GF-D8 (cell line): ENCODE measurements at places on chromosomes 1 and 21.
A peak's percentile ranks its signal among the peaks of the same experiment; 100 is the strongest.

GRCh38 chr1:22507587-22507986 lies 55.7 kb upstream of the EPHA8 start:
- DNase-seq, result no peak

DNA sequence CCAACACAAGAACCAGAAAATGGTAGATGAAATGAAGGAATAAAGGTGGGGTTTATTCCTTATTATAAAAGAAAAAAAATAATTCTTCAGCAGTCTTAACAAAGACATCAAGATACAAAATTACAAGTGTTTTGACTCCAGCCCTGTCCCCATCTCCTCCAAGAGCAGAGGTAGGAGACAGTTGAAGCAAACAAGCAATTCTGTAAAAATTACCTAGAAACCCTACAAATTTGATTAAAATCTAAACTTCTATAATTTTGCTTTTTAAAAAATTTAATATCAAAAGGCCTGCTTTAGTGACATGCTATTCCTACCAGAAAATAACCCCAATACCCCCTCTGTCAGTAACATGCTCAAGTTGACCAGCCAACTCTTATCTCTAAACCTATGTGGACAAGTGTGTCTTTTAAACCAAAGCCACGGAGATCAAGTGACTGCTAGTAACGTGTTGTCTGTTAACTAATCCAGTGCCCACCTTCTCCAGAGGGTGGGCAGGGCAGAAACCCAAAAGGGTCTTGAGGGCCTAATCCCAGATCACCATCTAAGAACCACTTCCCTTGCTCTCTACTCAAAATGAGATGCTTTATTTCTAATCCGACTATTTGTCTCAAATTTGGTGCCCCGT lies 8.4 kb downstream of the GLUL start:
- no peak for DNase-seq

- DNase-seq, result no peak
These were observed 16.4 kb downstream of the CD2 start for GRCh38 chr1:116770625-116771024.

DNA sequence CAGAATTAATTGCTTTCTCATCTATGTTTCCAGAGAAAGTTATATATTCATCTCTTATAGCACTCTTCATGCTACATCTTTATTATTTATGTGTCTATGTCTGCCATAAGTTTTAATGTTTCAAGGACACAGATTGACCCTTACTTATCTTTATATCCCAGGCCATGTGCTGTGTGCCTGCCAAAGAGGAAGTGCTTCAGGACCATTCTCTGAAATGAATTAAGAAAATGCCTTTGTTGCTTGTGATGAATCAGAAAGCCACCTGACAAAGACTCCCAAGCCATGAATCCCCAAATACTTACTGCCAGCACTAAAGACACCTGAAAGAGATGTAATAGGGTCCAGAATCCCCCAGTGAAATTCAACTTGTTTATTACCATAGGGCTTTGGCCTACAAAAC lies 342.1 kb upstream of the C1orf87 start:
- DNase-seq, result no peak

DNA sequence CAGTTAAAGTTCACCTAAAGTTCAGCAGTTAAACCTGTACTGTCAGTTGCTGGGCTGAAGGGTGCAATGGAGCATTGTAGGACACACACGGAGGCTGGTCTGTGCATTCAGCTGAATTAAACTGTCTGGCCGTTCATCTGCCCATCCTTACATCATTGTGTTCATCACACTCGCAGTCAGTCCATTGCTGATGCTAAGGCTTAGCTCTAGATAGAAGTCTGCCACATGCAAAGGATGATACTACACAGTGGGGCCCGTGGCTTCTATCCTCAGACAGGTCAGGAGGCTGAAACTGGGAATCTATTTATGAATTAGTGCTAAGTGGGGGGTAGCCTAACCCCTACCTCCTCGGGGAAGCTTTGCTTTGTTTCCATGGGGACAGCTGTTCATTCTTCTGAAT lies 60.4 kb downstream of the CNIH3 start:
- no peak for DNase-seq

- no peak for DNase-seq
These were observed 215.9 kb downstream of the DISC1 start for GRCh38 chr1:231842441-231842840.

DNA sequence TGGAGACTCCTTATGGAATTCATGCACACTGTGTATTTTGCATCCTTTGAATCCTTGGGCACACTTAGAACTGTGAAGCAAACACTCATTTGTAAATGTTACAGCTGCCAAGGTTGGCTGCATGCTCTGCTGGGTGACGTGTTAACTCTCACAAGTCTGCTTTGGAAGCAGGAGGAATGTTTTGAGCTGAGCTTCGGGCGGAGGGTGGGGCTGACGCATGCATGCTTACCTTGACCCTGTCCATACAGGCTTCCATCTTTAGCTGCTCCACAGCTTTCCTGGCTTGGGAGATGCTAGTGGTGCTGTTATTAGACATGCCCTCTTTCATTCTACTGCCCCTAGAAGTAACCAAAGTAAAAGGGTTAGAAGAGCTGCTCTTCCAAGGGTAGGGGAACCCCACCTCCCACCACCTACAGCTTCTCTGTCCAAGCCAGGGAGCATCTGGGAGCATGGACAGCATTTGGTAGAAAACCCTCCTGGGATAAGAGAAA lies 66.0 kb downstream of the GNG4 start:
- DNase-seq, result no peak

DNA sequence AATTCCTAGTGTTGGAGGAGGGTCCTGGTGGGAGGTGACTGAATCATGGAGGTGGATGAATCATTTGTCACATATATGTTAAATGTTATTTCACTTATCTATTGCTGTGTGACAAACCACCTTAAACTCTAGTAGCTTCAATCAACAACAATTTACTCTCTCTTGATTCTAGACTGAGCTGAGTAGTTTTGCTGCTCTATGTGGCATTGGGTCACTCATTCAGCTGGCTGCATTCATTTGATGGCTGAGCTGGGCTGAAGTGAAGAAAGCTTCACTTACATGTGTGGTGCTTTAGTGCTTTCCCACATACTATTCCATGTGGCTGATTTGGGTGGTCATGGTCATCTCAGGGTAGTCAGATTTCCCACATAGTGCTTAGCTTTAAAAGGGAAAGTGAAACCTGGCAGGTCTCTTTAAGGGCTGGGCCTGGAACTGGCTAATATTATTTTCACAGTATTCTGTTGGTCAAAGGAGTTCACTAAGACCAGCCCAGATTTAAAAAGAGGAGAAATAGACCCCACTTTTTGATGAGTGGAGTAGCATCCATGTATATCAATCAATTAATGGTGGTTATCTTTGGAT lies 10.5 kb downstream of the DNAH14 start:
- no peak for DNase-seq

- DNase-seq, result no peak
These were observed 20.6 kb upstream of the MTARC2 start for GRCh38 chr1:220727519-220727918.

DNA sequence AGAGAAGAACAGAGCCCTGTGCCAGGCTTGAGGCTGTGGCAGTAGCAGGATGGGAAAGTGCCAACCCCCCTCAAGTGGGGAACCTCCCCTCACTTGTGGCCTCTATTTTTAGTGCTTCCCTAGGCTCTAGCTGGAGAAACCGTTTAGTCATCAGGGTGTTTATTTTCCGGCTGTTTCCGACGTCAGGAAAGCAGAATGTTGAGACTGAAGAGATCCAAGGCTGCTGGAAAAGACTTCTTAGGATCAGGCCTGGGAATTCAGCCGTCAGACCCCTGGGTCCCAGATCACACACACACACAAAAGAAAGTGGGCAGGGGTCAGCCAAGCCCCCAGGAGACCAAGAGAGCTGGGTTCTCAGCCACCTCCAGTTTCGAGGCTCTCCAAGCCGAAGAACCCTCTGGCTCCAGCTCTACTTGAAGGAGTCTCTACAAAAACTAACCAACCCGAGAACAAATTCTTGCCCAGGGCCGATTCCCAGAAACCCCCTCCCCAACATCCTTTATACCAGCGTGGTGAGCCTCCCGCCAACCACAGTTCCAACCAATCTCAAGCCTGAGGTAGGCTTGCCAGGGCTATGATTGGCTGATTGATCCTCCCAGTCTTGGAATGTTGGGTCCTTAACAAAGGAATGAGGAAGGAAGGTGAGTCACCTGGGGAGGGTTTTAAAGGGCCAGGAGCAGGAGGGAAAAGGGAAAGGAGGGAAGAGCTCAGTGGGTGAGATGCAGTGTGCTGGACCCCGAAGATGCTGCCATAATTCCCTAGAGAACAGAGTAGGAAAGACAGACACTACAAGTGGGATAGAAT lies 2.5 kb upstream of the MEF2D start:
- peak; percentile 76 for DNase-seq

DNA sequence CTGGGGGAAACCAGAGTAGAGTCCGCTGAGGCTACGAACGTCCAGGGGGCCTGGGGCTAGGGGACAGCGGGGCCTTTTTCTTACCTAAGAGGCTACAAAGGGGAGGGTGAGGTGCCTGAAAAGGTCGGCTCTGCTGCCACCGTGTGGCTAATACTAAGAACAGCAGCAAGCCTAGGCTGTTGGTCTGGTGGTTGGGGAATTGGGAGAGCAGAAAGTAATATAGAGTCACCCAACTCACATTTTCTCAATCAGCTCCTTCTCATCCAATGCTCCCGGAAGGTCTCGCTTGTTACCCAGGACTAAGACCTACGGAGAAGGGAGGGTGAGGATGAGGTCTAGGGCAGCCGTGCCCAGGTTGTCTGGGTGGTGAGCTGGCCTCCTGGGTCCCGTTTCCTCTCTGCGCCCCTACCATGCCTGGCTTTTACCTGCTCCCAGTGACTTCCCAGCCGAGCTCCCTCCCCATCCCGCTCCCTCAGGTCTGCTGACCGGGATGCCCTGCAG lies 9.3 kb downstream of the ARL8A start:
- no peak for DNase-seq

GRCh38 chr21:45640001-45640887 lies 3.3 kb upstream of the PCBP3 start:
- DNase-seq, result no peak

- DNase-seq, result no peak
These were observed 4.7 kb downstream of the AGPAT3 start for GRCh38 chr21:43869486-43870325.

GRCh38 chr21:31299291-31300147 lies 44.5 kb downstream of the TIAM1 start:
- DNase-seq, result no peak

- DNase-seq, result peak; percentile 77
These were observed at the start of gene URB1 for GRCh38 chr21:32392880-32393676. URB1 (minus strand) TSS chr21:32393012; CDS start chr21:32392910, 102 bp downstream.

DNA sequence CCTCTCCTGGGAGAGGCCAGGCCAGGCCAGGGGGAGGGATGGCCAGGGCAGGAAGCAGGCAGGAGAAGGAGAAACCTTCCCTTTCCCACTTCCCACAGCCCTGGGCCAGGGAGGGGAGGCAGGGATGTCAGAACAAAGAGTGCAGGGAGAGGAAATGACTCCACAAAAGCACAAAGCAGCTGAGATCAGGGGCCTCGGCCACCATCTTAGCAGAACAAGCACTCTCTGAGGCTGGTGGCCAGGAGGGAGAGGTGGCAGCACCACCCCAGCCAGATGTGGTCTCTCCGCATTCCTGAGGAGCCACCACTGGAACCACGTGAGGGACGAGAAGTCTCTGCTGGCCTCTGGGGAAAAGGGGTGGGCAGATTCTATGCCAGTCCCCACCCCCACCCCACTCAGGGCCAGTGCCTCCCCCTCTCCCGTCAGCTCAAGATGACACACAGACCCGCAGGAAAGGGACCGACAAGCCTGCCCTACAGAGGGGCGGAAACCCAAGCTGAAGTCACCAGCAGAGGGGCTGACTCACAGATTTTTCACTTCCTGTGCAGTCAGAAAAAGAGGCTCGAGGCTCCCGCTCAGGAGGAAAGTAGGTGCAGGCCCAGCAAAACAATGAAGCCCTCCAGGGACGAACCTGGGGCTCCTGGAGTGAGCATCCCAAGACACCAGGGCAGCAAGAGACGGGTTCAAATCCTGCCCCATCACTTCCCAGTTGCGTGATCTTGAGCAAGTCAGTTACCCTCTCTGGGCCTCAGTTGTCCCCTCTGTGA lies 24.1 kb upstream of the ALDH4A1 start:
- peak; percentile 68 for DNase-seq

DNA sequence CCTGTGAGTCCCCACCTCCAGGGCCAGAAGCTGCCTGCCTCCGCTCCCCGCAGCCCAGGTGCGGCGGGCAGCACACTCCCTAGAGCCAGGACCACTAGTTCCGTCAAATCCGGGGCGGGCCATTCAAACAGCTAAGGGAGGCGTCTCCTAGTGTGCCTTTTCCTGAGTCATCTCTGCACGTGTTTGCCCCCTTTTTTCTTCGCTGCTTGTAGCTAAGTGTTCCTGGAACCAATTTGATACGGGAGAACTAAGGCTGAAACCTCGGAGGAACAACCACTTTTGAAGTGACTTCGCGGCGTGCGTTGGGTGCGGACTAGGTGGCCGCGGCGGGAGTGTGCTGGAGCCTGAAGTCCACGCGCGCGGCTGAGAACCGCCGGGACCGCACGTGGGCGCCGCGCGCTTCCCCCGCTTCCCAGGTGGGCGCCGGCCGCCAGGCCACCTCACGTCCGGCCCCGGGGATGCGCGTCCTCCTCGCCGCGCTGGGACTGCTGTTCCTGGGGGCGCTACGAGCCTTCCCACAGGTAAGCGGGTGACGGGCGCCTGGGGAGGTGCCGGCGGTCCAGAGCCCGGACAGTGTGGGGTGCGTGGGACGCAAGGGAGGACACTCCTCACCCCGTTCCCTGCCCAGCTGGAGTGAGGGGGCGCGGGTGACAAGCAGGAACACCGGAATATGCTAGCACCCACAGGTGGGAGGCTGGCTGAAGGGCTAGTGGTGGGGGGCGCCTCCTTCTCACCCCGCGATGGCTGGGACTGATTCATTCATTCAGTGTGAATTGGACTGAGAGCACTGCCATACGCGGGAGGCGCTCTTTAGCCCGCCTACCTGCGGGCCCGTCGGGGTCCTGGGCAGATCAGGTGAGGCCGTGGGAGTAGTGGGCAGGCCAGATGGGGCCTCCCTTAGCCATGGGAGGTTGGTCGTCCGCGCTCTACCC lies at the start of gene TNFRSF8:
TNFRSF8 (plus strand) TSS at position 163 of the 932 bp plus-strand sequence; CDS start at position 459, 296 bp downstream.
- DNase-seq, result peak; percentile 48

DNA sequence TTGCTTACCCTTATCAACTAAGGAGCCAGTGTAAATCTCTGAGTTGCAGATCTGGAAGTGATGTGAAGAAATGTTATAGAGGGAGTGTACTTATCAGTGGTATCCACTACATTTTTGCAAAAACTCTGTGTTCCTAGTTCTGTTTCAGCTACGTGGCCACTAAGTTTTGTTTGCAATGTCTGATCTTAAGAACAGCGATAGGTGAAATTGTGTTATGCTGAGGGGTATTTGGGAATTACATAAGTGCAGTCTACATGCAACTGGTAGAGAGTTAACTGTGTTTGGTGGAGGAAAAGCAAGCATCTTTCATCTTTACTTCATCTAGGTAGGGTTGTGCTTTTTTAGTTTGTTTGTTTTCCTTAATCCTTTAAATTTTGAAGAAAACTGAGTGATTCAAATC lies 198.8 kb upstream of the SGIP1 start:
- no peak for DNase-seq

GRCh38 chr1:195789321-195789720 lies 818.9 kb downstream of the KCNT2 start:
- no peak for DNase-seq

GRCh38 chr1:71128060-71128459 lies 47.2 kb upstream of the ZRANB2 start:
- no peak for DNase-seq

- DNase-seq, result no peak
These were observed 121.6 kb downstream of the RGS7 start for GRCh38 chr1:241235256-241235897.
